ENCODE measurements at places on chromosomes 5 and 9.

- no peak for DNase-seq
Measured at GRCh38 chr5:73883646-73884045, 257.6 kb downstream of the ARHGEF28 start.

GRCh38 chr5:73337586-73338255 is 110.9 kb downstream of the FOXD1 start:
- DNase-seq, result no peak

DNA sequence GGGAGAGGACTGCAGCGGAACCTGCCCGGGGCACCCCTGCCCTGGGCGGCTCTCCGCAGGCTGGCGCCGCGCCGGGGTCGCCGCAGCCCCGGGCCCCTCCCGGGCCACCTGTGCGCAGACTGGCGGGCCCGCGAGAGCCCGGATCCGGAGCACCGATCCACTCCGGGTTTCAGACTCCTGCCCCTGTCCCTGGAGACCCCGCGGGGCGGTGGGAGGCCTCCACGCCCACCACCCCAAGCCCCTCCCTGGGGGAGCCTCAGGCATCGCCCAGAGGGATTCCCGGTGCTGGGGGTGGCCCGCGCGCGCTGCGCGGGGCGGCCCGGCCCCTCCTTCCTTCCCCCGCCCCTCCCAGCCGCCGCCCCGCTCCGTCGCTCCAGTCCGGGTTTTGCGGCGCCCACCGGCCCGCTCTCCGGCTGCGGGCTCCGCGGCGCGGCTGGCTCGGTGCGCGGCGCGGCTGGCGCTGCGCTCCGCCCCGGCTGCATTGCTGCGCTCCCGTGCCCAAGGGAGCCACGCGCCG is at the start of gene UNC5A:
Gene UNC5A, plus strand, starts transcription at position 479 of the 517 bp plus-strand sequence. CDS start 192 bp downstream, outside the sequence.
- DNase-seq, result peak; percentile 10

DNA sequence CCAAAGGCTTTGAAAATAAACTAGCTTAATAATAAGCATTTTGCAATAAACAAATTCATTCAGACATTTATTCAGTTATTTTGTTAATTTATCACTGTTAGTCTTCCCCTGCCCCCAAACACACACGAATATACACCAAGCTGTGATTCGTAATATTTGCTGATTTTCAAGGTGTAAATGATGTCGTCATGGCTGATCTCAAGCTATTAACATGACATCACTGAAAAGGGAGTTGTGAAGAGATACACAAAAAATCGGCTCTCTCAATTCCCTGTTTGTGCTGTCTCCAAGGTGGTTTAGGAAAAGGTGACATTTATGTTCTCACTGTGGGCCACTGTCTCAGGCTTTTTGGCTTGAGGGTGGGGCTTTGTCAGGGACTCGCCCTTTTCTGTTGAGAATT is 413.3 kb downstream of the CDH9 start:
- no peak for DNase-seq

DNA sequence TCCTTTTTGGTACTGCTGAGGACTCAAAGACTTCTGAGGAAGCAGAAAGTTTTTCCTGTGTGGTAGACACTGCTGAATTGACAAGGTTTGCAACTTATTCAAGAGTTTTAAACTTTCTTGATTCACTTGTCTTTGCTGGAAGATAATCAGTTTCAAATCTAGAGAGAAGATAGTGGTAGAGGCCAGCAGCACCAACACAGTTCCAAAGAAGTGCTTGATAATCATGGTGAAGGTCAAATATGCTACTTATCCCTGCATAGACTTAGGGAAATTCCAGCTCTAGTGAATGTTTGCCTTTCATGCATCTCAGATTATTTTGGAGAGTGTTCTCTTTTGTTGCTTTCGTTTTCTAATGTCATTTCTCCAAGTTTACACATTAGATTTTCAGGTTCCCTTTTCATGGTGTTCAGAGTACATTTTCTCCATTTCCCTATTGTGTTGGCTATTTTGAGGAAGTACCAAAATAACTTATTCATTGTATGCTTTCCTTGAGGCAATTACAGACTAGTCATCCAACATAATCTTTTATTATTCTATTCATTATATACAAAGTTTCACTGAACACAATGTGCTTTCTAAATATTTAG is 550 bp downstream of the IFNE start:
- DNase-seq, result no peak

DNA sequence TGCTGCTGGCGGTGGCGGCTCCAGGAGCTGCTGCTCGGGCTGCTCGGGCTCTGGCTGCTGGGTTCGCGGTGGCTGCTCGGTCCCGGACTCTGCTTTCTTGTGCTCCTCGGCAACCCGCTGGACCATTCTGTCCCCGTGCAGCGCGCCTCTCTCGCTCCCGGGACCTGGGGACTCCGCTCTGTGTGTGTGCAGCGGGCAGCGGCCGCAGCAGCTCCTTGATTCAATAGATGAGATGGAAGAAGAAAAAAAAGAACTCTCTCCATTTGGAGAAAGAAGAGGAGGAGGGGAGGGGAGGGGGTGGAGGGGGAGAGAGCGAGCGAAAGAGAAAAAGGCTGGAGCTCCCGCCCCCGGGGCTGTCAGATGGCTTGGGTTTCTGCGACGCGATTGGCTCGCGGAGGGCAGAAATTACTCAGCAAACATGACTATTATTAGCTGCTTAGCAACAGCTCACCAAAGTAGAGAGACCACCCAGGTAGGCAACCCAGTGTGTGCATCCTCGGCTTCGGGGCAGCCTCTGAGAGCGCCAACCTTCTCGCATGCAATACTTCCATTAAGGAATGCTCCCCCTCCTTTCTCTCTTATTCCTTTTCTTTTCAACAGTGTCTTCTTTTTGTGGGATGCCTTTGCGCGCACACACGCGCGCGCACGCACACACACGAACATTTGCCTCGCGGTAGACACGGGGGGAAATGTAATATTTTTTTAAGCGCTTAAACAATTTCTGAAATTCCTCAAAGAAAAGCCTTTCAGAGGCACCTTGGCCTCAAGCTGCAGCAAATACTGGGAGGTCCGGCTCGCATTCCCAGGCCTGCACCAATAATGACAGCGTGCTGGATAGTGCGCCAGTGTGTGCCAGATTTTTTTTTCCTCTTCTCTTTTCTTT is 7.6 kb downstream of the PTCH1 start:
- no peak for DNase-seq

- no peak for DNase-seq
Measured at GRCh38 chr9:91043056-91043810, 241.6 kb downstream of the SYK start.

DNA sequence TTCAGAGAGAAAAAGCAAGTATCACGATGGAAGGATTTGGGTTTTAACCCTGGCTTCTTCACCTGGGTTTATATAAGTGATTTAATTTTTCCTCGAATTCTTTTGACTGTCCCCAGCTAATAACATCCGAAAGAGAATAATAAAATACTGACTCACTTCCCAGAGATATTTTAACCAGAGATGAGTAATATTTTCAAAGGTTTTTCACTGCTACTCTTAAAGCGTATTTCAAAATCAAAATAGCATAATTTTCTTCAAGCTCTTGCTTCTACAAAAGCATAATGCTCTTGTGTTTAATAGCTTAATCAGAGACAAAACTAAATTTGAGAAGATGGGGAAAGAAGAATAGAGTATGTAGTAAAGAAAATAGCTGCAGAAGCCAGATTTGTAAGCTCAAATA is 215.2 kb upstream of the PTGER4 start:
- no peak for DNase-seq

DNA sequence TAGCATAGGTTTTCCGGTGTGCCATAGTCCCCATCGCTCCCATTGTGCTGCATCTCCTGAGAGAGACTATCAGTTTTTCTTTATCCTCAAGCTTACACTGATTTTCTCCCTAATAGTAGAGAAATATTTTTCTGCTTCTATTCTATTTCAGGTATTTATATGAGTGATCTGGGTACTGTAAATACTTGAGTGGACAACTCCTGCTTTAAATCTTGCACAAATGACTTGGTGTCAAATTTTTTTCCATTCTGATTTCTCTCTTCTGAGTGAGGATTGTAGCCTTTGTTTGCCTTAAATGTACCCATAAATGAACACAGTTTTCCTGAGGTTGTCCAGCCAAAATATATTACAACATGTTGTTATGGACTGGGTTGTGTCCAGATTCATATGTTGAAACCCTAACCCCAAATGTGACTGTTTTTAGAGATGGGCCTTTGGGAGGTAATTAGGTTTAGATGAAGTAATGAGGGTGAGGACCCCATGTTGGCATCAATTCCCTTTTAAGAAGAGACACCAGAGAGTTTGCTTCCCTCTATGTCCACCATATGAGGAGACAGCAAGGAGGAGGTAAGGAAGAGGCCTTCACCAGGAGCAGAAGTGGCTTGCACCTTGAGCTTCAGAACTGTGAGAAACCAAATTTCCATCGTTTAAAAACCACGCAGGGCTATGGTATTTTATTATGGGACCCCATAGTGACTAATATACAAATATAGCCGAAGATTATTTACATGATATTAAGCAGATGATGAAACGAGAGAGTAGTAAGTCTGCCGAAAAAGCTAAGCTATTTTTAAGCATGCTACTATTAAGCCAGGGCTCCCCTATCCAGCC is 336.4 kb upstream of the MPDZ start:
- DNase-seq, result no peak

GRCh38 chr9:23934291-23934906 is 108.4 kb upstream of the ELAVL2 start:
- no peak for DNase-seq

DNA sequence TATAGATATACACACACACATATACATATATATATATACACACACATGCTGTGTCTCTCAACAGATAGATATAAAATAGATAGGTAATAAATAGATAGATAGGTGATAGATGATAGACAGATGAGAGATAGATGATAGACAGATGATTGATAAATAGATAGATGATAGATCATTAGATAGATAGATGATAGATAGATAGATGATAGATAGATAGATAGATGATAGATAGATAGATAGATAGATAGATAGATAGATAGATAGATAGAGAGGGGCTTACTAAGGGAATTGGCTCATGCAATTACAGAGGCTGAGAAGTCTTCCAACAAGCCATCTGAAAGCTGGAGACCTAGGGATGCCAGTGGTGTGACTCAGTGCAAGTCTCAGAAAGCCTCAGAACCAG is 394.5 kb downstream of the ICE1 start:
- DNase-seq, result no peak

GRCh38 chr5:78065663-78066062 is 228.8 kb downstream of the AP3B1 start:
- no peak for DNase-seq

DNA sequence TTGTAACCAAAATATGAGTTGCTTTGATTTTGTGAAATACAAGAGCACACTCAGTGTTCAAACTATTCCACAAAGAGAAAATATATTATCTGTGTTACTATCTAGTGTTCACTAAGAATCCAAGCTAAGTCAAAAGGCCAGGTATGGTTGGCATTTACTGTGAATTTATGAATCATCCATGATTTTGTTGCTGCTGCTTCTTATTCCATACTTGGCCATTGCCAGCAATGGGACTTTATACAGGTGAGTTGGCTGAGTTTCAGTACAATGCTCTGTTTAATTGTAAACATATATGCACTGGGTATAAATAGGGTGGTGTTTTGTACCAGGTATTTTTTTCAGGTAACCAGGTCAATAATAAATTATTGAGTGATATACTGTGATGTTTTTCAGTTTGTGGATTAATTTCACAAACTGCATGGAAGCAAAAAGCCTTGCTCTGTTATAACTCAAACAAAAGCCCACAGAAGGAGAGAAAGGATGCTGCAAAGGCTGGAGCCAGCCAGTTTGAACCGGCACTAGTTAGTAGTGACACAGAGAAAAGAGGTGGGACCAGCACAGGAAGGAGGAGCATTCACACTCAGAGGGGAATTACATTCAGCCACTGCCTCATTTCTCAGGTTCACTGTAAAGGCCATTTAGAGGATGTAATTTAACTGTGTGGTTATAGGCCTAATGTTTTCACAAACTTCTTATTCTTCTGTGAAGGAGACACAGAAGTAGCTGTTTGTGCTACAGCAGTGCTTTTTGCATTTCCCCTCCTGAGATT is 381.8 kb downstream of the ADGRV1 start:
- no peak for DNase-seq
